Endothelial cell (in vitro differentiated cells): ENCODE measurements at places on chromosomes 16 and 17. TPM values are rescaled to one million over a fixed set of nuclear protein-coding genes. Genes with fewer than 3 reads are reported as not detected.

GRCh38 chr17:50466371-50467113 lies 2.1 kb downstream of the CHAD start:
- peaks cover 5% of the 10 kb centered on the region for H3K4me1 ChIP-seq
- peaks cover 8% of the 10 kb centered on the region for H3K36me3 ChIP-seq
- H3K27ac ChIP-seq: no peak overlapping the region
- no peak overlapping the region for H3K4me3 ChIP-seq

GRCh38 chr17:79407385-79407784 lies 203.5 kb downstream of the RBFOX3 start:
- no peak overlapping the region for H3K4me3 ChIP-seq
- no peak for DNase-seq
- peaks cover 23% of the 10 kb centered on the region for H3K4me1 ChIP-seq
- no peak overlapping the region for H3K27ac ChIP-seq
- H3K27me3 ChIP-seq: peaks cover 6% of the 10 kb centered on the region

Gene ZNF385C
- total RNA-seq: 1.3 TPM

DNA sequence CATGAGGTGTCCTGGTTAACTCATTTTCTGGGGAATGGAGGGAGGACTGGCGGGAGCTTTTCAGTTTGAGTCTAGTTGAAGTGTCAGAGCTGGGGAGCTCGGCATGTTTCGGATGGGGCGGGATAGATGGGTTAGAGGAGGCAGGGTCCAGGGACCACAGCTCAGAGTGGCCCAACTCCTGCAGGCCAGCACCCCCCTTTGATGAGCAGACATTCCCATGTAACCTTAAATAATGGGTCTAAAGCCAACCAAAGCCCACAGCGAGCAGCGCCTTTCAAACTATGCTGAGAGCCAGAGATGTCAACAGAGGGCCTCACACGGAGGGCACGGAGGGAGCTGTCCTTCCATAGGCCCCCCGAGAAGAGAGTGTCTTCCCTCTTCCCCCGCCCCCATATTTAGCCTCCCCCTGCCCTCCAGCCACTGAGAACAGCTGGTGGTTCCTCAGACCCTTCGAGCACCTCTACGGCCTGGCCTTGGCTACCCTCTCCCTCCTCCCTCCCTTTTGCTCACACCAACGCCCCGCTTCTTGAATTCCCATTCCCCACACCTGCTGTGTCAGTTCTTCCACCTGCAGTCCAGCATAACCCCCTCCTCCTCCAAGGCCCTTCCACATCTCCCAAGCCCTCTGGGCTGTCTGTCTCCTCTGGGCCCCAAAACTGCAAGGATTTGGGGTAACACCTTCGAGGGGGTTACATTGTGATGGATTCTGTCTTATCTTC lies 21.8 kb downstream of the RAB11FIP4 start:
- H3K4me1 ChIP-seq: no peaks in the 10 kb centered on the region
- no peak overlapping the region for H3K4me3 ChIP-seq
- no peak overlapping the region for H3K27ac ChIP-seq
- DNase-seq: no peak
- no peaks in the 10 kb centered on the region for H3K36me3 ChIP-seq

DNA sequence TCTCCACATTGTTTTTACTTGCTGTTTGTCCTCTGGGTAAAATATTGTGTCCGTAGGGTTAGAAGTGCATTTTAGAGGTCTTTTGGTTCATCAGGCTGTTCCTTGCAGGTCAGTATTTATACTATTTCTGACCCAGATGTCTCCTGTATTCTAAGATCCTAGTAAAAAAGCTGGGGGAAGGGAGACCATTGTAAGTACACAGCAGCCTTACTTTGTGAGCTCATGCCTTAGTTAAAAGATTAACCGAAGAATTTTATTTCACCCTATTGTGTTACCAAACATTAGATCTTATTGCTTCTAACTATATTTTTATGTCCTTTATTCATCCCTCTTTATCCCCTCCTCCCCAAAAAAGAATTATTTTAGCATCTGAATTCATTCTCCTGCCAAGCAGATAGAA lies 444.1 kb upstream of the RBFOX1 start:
- H3K27me3 ChIP-seq: no peaks in the 10 kb centered on the region
- no peak for DNase-seq
- H3K4me1 ChIP-seq: no peaks in the 10 kb centered on the region

- H3K4me1 ChIP-seq: peaks cover 8% of the 10 kb centered on the region
- no peak overlapping the region for H3K27ac ChIP-seq
- H3K4me3 ChIP-seq: no peak overlapping the region
Measured at GRCh38 chr17:67171560-67171959, 73.4 kb downstream of the HELZ start.

Gene FBXO31
- total RNA-seq: 13.5 TPM

Gene KRTAP4-1
- total RNA-seq: not detected

Gene P3H4
- total RNA-seq: 22.6 TPM

- H3K4me1 ChIP-seq: peaks cover 2% of the 10 kb centered on the region
- H3K27me3 ChIP-seq: peaks cover 19% of the 10 kb centered on the region
- H3K27ac ChIP-seq: no peak overlapping the region
- H3K36me3 ChIP-seq: peaks cover 28% of the 10 kb centered on the region
Measured at GRCh38 chr17:82804442-82805191, 35.2 kb downstream of the ZNF750 start.

Gene DNAH17
- total RNA-seq: 1.0 TPM

DNA sequence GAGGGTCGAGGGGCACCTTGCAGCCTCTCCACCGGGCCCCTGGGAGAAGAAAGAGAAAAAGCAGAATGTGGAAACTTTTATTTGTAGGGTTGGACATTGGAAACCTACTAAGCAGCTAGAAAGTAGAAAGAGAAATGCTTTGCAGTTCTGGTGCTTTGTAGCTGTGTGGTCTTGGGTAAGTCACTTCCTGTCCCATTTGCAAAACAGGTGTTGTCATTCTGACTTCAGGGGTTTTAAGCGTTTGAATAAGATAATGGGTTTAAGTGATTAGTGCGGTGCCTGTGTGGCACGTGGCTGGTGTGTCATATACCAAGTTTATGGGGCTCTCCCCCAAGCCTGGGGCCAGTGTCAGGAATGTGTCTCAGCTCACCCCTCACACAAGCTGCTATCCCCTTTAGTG lies 1.6 kb downstream of the CA4 start:
- H3K4me1 ChIP-seq: peaks cover 12% of the 10 kb centered on the region
- no peak overlapping the region for H3K27ac ChIP-seq
- H3K4me3 ChIP-seq: no peak overlapping the region
- H3K36me3 ChIP-seq: peaks cover 6% of the 10 kb centered on the region

Gene ASB16
- total RNA-seq: not detected

- H3K27ac ChIP-seq: no peak overlapping the region
- DNase-seq: no peak
- peaks cover 5% of the 10 kb centered on the region for H3K36me3 ChIP-seq
- no peak overlapping the region for H3K4me3 ChIP-seq
- peaks cover 7% of the 10 kb centered on the region for H3K4me1 ChIP-seq
Measured at GRCh38 chr17:31132977-31133376, 38.2 kb downstream of the NF1 start.

GRCh38 chr17:60333628-60334031 lies 58.3 kb downstream of the USP32 start:
- no peak for DNase-seq
- no peak overlapping the region for H3K27ac ChIP-seq
- peaks cover 2% of the 10 kb centered on the region for H3K36me3 ChIP-seq

- peaks cover 4% of the 10 kb centered on the region for H3K27me3 ChIP-seq
- H3K36me3 ChIP-seq: no peaks in the 10 kb centered on the region
- no peak overlapping the region for H3K4me3 ChIP-seq
Measured at GRCh38 chr16:10608687-10609401, 28.4 kb upstream of the EMP2 start.

Gene MBTD1
- 24.4 TPM for total RNA-seq

- DNase-seq: no peak
- no peak overlapping the region for H3K27ac ChIP-seq
- H3K27me3 ChIP-seq: peaks cover 2% of the 10 kb centered on the region
- H3K4me3 ChIP-seq: no peak overlapping the region
- H3K4me1 ChIP-seq: no peaks in the 10 kb centered on the region
Measured at GRCh38 chr16:63690961-63691360, 1430.9 kb downstream of the CDH11 start.

Gene MAP2K3
- total RNA-seq: 65.8 TPM

DNA sequence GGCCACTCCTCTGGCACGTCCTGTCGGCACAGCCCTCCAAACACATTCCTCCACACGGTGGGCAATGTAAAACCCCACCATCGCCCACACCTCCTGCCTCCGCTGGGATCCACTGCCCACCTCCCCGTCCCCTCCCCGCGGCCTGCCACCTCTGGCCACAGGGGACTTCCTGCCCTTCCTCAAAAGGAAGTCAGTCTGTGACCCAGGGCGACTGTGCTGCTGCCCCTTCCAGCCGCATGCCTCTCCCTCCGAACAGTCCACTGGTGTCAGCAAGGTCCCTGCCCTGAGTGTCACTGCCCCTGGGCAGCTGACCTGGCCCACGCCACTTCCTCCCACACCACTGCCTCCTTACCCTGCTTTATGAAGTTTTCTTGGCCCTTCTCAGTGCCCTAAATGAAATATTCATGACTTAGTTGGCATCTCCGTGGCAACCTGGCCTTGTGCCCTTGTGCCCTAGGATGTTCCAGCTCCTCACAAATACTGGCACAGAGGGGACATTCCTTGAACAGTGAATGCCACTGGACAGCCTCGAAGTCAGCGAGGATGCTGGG lies 2.0 kb downstream of the PLD6 start:
- H3K4me3 ChIP-seq: no peak overlapping the region
- peaks cover 3% of the 10 kb centered on the region for H3K36me3 ChIP-seq

Gene ZNF19
- total RNA-seq: 7.5 TPM
